Activated naive CD8-positive, alpha-beta T cell treated with anti-CD3 and anti-CD28 coated beads, Interleukin-2, amount 10 ng/mL, durations not matched to agents 7 days and 5 days (primary cell): ENCODE measurements at places on chromosomes 4 and X. TPM values are rescaled to one million over a fixed set of nuclear protein-coding genes. Genes with fewer than 3 reads are reported as not detected.

CXorf49 gene
- total RNA-seq, result not detected

HHIP gene
- not detected for total RNA-seq

AVPR2 gene
- not detected for total RNA-seq

DNA sequence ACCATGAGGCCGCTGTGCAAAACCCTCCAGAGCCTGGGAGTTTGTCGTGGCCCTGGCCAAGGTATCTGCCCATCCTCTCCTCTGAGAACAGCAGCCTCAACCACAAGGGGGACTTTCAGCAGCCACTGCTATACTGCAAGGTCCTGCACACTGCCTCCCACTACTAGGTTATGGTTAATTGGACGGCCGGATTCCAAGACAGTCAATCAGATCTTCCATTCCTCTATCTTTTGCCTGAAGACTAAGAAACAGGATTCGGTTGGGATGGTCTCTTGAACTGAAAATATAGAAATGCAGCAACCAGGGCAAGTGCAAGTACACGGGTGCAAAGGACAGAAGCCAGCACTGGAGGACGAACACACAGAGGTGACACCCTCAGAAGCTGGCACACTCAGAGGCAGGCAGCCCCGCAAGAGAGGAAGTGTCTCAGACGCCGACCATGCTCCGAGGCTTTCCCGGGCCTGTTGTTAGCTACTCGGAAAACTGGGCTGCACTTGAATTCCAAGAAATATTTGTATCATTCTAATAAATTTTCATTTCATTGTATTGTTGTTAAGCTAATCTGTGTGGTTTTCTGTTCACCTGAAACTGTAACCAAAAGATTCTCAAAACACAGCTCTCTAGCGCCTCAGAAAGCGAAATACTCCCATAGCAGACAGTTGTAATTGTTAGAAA lies 63.3 kb downstream of the AFAP1 start:
- H3K36me3 ChIP-seq, result peaks cover 3% of the 10 kb centered on the region
- DNase-seq, result no peak
- peak overlapping the region; percentile 65 for H3K4me3 ChIP-seq
- peak overlapping the region; percentile 53 for H3K27ac ChIP-seq
- H3K4me1 ChIP-seq, result peaks cover 27% of the 10 kb centered on the region

GRCh38 chr4:41678951-41679350 lies 69.6 kb downstream of the PHOX2B start:
- no peak for DNase-seq
- no peaks in the 10 kb centered on the region for H3K4me1 ChIP-seq
- no peak overlapping the region for H3K4me3 ChIP-seq
- H3K36me3 ChIP-seq, result no peaks in the 10 kb centered on the region
- no peak overlapping the region for H3K27ac ChIP-seq

DNA sequence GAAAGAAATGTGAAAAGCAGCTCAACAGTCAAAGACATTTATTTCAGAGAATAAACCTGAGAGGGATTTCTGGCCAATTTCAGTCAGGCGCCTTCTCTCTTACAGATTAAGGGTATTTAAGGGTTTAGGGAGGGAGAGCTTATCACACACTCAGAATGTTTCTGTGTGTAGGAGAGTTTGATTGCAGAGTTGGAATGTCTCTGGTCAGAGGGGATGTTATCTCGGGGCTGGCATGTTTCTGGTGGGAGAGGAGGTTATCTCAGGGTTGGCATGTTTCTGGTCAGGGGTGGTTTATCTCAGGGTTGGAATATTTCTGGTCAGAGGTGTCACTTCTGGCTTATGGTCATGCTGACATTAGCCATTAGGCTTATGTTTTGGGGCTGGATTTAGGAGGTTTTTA lies 1920.5 kb upstream of the PCDH7 start:
- no peaks in the 10 kb centered on the region for H3K36me3 ChIP-seq
- no peaks in the 10 kb centered on the region for H3K27me3 ChIP-seq
- H3K4me1 ChIP-seq, result no peaks in the 10 kb centered on the region

GRCh38 chr4:74742185-74742584 lies 52.1 kb downstream of the BTC start:
- H3K4me3 ChIP-seq, result no peak overlapping the region
- H3K36me3 ChIP-seq, result no peaks in the 10 kb centered on the region
- H3K27me3 ChIP-seq, result no peaks in the 10 kb centered on the region

DNA sequence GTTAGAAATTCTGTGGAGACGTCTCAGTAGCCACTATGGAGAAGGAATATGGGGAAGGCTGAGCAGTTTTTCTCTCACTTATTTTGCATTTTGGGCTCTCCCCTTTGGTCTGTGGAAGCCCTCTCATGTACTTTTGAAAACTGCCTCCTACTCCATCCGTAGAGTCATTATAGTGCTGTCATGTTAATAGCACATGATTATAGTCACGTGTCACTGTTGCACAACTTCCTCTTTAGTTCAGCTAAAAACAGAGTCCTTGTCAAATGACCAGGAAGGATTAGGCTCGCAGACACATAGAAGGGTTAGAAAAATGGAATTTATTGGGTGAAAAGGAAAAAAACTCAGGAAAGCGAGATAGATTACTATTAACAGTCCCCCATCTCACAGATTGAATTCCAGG lies 258.2 kb upstream of the CXorf51A start:
- H3K4me1 ChIP-seq, result no peaks in the 10 kb centered on the region
- H3K27ac ChIP-seq, result no peak overlapping the region
- DNase-seq, result no peak
- H3K36me3 ChIP-seq, result no peaks in the 10 kb centered on the region
- no peaks in the 10 kb centered on the region for H3K27me3 ChIP-seq

DNA sequence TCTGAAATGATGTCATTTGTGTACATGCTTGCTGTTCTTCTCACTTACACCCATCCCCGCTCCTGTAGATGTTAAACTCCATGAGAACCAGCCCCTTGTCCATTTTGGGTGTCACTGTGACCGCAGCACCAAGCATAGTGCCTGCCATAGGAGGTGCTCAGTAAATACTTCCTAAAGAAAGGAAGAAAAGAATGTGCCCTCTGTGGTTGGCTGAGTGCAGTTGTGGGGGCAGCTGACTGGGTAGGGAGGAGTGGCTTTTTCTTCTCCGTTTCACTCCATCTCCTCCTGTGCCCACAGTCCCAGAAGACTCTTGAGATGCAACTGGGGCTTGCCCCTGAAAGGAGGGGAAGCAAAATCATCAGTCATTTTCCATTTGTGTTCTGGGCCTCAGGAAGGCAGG lies 25.5 kb downstream of the PHEX start:
- H3K4me3 ChIP-seq, result no peak overlapping the region
- no peaks in the 10 kb centered on the region for H3K27me3 ChIP-seq
- no peak overlapping the region for H3K27ac ChIP-seq
- peaks cover 18% of the 10 kb centered on the region for H3K4me1 ChIP-seq
- no peaks in the 10 kb centered on the region for H3K36me3 ChIP-seq
- DNase-seq, result no peak

- peaks cover 8% of the 10 kb centered on the region for H3K36me3 ChIP-seq
- H3K4me1 ChIP-seq, result peaks cover 7% of the 10 kb centered on the region
- H3K4me3 ChIP-seq, result no peak overlapping the region
- DNase-seq, result no peak
Measured at GRCh38 chr4:4690854-4691253, 149.0 kb upstream of the STX18 start.
